ENCODE measurements at places on chromosomes 3 and 15. TPM values are rescaled to one million over a fixed set of nuclear protein-coding genes. Genes with fewer than 3 reads are reported as not detected.

LDHAL6B gene
- total RNA-seq: not detected

NMB gene
- 11.1 TPM for total RNA-seq

MORC1 gene
- not detected for total RNA-seq

C3orf20 gene
- not detected for total RNA-seq

MITF gene
- 1.6 TPM for total RNA-seq

ABHD5 gene
- total RNA-seq: 35.6 TPM

SLC22A14 gene
- total RNA-seq: 0.19 TPM

GHSR gene
- total RNA-seq: not detected

COL6A5 gene
- total RNA-seq: 0.15 TPM

VIPR1 gene
- total RNA-seq: 9.2 TPM

CCDC33 gene
- total RNA-seq: not detected

FBXO40 gene
- total RNA-seq: not detected

SLC30A4 gene
- total RNA-seq: 6.3 TPM

TM6SF1 gene
- total RNA-seq: 1.5 TPM

ADGRG7 gene
- not detected for total RNA-seq

AMIGO3 gene
- total RNA-seq: 2.2 TPM

GPR156 gene
- total RNA-seq: not detected

CHRM5 gene
- total RNA-seq: not detected

TMCO5A gene
- not detected for total RNA-seq

Data from esophagus squamous epithelium (tissue), 5 donors.